Activated T-helper 2 cell treated with anti-CD3 and anti-CD28 coated beads, Interferon-gamma antibody, Interleukin-2, Interleukin-4, amounts not matched to agents 10 μg/mL and 5 μg/mL and 100 μg/mL, durations not matched to agents 14 hours and 24 hours and 36 hours (primary cell): ENCODE measurements at places on chromosomes 16 and 17. TPM values are rescaled to one million over a fixed set of nuclear protein-coding genes. Genes with fewer than 3 reads are reported as not detected.

The PRR14 gene
- total RNA-seq = 84.0 and 90.5 TPM in 2 replicates

The PIPOX gene
- total RNA-seq = 2.0 and 2.8 TPM in 2 replicates

The ARHGAP44 gene
- total RNA-seq = 0.21 TPM in 2 replicates

The UMOD gene
- not detected in 2 replicates for total RNA-seq

The TAF1C gene
- 57.5 and 64.4 TPM in 2 replicates for total RNA-seq

The LPCAT2 gene
- total RNA-seq = 4.1 and 4.7 TPM in 2 replicates

The MYH8 gene
- not detected in 2 replicates for total RNA-seq

The SLC2A4 gene
- total RNA-seq = 0.14 and 0.25 TPM in 2 replicates

The SDR42E2 gene
- total RNA-seq = 0.09 TPM in 1 of 2 replicates, not detected in the other

The HOXB1 gene
- not detected in 2 replicates for total RNA-seq

The ZNF263 gene
- 22.9 and 26.6 TPM in 2 replicates for total RNA-seq

DNA sequence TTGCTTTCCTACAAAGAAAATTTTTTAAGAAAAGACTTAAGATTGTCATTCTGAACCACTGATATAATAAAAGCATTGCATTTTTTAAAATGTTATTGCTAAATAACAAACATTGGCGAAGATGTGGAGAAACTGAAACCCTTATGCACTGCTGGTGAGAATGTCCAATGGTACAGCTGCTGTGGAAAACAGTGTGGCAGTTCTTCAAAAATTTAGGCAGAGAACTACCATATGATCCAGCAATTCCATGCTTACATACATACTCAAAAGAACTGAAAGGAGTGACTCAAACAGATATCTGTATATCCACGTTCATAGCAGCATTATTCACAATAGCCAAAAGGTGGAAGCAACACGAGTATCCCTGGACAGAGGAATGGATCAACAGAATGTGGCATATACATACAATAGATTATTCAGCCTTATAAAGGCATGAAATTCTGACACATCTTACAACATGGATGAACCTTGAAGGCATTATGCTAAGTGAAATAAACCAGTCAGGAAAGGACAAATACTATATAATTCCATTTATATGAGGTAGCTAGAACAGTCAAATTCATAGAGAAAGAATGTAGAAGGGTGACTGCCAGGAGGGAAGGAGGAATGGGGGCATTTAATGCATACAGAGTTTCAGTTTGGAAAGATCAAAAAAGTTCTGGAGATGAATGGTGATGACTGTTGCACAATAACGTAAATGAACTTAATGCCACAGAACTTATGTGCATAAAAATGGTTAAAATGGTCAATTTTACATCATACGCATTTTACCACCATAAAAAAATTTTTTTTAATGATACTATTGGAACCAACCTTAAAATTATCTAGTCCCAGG, 92.1 kb downstream of the CACNG1 start:
- DNase-seq = no peak

- DNase-seq = no peak
These were observed 1.9 kb downstream of the ARL16 start for GRCh38 chr17:81681672-81682071.

- no peak for DNase-seq
These were observed 50.0 kb downstream of the CBFA2T3 start for GRCh38 chr16:88927010-88927409.

DNA sequence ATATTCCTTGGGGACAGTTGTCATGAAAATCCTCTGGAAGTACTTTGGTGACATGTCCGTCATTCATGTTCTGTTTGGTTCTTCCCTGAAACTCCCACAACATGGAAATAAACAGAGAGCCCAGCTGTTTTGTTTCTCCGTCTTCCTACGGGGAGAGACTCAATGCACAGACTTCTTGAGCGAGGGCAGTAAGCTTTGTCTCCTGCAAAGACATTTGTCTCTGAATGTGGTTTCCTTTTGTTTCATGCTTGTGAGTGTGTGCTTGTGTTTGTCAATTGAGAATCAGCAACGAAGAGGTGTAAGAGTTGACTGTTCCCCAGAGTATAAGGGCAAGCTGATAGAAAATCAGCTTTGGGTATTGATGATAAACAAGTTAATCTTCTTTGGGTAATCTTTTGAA, 643.0 kb upstream of the RBFOX1 start:
- no peak for DNase-seq

- no peak for DNase-seq
These were observed 3.2 kb downstream of the SNX11 start for GRCh38 chr17:48110761-48111160.

DNA sequence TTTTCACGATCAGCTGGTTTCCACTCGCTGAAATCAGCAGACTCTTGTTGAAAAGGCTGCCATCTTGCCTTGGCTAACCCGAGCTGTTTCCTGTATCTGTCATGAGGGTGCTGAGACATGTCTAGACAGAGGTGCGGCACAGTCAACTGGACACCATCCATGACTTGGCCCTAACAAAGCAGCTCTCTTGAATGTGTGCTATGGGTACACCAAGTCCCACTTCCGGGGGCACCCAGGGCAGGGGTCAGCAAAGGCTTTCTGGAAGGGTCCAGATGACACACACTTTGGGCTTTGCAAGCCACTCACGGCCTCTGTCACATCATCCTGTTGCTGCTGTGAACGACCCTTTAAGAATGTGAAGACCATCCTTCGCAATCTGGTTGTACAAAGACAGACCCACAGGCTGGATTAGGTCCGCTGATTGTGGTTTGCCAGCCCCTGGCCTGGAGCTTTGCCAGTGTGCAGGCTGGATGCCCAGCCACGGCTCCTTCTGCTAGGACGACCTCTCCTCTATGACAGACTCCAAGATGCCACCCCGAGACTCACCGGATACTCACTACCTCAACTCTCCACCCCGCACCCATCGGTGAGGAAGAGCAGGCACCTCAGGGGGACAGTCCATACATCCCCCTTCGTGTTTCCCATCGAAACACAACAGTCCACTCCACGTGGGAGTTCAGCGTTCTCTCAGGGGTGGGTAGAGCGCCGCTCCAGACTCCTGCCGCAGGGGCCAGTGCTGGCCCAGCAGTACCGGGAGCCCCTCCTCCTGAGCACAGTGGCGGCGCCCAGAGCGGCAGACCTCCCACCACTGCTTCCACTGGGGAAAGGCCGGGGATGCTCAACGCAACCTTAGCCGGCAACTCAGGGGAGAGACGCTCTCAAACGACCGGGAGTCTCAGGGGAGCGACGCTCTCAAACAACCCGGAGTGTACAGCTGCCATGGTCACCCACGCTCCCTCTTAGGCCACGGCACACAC, 123.5 kb downstream of the ANKRD11 start:
- DNase-seq = no peak

DNA sequence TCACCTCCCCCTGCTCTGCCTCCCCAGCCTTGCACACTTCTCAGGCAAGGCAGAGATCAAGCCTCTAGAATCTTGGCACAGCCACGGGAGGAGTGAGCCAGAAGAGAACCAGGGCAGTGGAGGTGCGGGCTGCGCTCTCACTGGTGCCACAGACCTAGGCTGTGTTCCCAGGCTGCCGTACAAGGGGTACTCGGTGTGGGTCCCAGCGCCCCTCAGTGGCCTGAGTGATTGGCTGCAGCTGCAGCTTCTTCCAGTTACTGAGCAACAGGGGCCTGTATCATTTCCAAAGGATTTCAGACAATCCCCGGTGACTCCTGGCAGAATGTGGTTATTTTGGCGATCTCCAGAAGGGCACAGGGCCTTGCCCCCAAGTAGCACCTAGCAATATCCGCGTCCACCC, 1852.1 kb downstream of the TP53TG3F start:
- no peak for DNase-seq

DNA sequence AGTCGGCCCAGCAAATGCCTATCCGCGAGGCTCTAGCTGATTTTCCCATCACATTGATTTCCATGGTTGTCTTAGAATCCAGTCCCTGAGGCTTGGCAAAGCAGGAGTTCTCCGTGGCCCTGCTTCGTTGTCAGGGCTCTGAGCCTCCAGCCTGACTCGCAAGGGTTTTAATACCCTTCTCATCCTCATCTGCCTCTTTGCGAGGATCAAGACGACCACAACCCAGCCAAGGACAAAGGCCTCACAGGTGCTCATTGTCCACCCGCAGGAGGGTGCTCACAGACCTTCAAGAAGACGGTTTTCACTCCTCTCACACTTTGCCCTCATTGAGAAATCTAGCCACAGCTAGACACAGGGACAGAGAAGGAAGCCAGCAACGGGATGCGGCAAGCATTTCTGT, 610.8 kb downstream of the KCNJ18 start:
- DNase-seq = no peak

DNA sequence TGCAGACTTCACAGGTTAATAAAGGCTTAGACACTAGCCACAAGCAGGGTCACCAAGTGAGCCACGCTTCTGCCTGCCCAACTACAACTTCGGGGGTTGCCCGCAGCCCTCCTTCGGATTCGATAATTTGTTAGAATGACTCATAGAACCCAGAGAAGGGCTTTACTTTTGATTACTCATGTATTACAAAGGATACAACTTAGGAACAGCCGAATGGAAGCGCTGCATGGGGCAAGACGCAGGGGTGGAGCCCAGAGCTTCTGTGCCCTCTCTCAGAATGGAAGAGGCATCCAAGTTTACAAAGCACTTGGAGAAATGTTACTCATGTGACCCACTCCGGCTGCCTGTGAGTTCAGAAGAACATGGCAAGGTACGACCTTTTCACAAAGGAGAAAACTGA, 7.5 kb upstream of the CDH5 start:
- no peak for DNase-seq

DNA sequence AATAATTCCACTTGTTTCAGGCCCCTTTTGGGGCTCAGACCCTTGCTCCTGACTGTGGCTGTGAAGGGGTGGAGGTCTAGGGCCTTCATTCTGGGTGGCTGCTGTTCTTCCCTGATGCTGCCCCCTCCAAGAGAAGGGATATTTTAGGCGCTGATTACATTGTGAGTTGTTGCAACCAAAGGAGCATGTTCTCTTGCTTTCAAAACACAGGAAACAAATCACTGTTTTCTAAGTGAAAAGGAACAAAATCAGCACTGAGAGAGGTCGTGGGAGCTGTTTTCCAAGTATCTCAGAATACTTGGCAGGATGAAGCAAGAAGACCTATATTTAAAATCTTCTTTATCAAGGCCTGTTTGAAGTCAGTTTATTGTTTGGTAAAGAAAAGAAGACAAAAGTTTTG, 25.3 kb upstream of the SEC14L1 start:
- DNase-seq = no peak

GRCh38 chr16:87346517-87347060, 29.4 kb upstream of the C16orf95 start:
- DNase-seq = no peak
